Glomerular endothelial cell (primary cell): ENCODE measurements at places on chromosomes 11 and 22.

GRCh38 chr11:44726283-44727113 lies at the start of gene TSPAN18:
Gene TSPAN18, plus strand, starts transcription at chr11:44726962. Its CDS starts 179,455 bp downstream, at chr11:44906417.
- DNase-seq: no peak

DNA sequence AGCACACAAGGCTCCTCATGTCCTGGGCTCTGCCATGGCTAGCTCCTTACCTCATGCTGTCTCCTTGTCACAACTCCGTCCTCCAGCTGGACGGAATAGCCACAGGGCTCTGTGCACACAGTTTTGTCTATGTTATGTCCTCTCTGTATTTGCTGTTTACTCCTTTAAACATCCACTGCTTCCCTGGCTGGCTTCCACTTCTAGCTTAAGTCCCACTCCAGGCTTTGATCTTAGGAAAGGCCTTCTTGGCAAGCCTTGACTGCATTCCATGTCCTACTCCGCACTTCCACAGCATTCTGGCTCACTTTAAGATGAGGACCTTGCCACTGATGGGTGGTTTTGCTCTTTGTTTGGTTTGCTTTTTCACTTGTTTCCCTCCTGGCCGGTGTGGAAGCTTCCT lies 22.9 kb upstream of the ROBO3 start:
- DNase-seq: no peak

DNA sequence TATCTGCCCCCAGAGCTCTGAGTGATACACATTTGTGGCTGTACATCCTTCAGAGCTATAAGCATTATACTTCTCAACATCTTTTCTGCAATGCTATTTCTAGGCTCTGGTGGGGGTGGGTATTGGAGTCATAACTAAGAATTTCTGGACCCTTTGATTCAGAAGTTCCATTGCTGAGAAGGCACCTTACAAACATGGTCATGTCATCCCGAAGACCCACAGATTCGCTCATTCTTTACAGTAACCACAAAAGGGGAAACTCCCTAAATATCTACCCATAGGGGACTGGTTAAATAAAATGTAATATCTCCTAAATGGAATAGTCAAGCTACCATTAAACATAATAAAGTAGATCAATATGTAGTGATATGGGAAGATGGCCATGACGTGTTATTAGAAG lies 98.8 kb downstream of the PRR5L start:
- DNase-seq: no peak

DNA sequence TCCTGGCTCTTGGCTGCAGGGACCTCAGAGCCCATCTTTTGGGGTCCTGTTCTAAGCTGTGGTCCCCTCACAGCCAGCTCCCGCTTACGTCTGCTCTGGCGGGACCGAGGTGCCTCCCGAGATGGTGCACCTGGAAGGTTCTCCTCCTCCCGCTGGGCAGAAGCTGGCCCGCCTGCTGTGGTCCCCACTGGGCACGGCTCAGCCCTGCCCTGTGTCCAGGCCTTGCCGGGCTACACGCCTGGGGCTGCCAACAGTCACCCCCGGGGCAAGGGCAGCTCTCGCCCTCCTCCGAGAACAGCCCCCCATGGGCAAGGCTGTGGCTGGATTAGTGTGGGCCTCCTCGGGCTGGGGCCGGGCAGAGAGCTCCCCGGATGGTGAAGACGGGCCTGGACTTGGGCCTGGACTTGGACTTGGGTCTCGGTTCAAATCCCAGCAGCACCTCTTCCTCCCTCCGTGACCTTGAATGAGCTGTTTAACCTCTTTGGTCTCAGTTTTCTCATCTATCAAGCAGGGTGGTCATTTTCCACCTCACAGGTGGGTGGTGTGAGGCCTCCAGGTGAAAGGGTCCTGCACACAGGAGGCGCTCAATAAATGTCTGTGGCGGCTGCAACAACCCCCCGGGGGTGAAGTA lies 998 bp downstream of the BAIAP2L2 start:
- no peak for DNase-seq

- DNase-seq: no peak
Observed at GRCh38 chr11:70477609-70478008, 79.3 kb downstream of the CTTN start.

DNA sequence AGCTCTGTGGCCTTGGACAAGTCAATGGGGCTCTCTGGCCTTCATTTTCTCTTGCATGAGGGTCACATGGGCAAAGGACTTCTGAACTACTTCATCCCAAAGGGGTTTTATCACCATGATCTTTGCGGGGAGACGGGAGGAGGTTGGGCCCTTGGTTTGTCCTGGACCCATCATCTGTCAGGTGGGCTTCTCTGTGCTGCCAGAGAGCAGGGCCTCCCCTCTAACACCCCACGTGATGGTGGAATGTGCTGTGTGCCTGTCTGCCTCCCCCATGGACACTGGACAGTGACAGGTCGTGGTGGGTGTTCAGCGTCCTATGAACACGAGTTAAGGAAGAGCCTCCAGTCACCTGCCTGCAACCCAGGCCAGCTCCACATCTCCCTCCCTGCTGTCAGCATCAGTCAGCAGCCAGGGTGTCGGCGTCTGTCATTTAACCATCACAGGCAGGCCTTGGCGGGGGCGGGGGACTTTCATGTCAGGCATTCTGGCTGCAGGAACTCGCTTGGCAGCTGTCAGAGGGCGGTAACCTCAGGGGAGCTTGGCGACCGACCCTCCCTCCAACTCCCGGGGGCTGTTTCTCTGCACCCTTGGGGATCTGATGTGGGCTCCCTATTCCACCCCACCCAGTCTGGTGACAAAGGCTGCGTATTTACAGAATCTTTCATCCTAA lies 2.6 kb upstream of the SUN2 start:
- no peak for DNase-seq

GRCh38 chr22:40273319-40273718 lies 73.0 kb upstream of the ADSL start:
- no peak for DNase-seq

- DNase-seq: no peak
Observed at GRCh38 chr11:44147751-44148150, 52.3 kb downstream of the EXT2 start.

DNA sequence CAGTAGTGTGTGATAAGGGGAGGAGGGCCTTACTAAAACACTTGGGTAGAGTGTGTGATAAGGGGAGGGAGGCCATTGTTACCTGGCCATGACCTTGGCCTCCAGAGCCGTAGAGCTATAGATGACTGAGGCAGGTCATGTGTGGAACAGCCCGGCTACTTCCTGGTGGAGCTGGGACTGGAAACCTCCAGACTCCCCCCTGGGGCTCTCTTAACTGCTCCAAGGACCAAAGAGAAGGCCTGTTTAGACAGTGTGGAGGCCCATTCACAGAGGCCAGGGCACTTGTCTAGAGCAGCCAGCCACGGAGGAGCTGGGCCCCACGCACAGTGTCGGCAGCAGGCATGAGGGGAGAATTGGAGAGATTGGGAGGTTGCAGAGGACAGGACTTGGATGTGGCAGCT lies 12.5 kb upstream of the MICALL1 start:
- no peak for DNase-seq

GRCh38 chr11:13769188-13769587 lies 100.7 kb downstream of the FAR1 start:
- DNase-seq: no peak

GRCh38 chr22:17767233-17768065 lies 6.8 kb downstream of the BID start:
- no peak for DNase-seq

GRCh38 chr11:215581-216037 lies 8.1 kb downstream of the RIC8A start:
- DNase-seq: no peak
